ENCODE measurements at places on chromosomes 16 and 17. TPM values are rescaled to one million over a fixed set of nuclear protein-coding genes. Genes with fewer than 3 reads are reported as not detected.

DNA sequence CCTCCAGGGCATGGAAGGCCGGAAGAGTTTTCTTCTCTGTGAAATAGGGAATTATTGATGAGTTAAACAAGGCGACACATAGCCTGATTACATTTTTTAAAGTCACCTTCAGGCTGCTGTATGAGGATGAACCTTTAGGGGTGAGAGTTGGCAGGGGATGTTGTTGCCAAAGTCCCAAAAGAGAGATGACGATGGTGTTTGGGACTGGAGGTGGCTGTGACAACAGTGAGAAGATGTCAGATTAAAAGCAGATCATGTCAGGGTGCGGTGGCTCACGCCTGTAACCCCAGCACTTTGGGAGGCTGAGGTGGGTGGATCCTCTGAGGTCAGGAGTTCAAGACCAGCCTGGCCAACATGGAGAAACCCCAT is 16.8 kb upstream of the ASGR2 start:
- H3K4me3 ChIP-seq = no peak overlapping the region
- peaks cover 19% of the 10 kb centered on the region for H3K27me3 ChIP-seq

GRCh38 chr16:10668322-10669045 is 26.2 kb downstream of the TEKT5 start:
- H3K27ac ChIP-seq = no peak overlapping the region
- no peaks in the 10 kb centered on the region for H3K4me1 ChIP-seq
- peaks cover 8% of the 10 kb centered on the region for H3K27me3 ChIP-seq
- DNase-seq = no peak

- H3K4me1 ChIP-seq = no peaks in the 10 kb centered on the region
- no peaks in the 10 kb centered on the region for H3K27me3 ChIP-seq
- H3K27ac ChIP-seq = no peak overlapping the region
- H3K36me3 ChIP-seq = no peaks in the 10 kb centered on the region
- DNase-seq = no peak
- H3K4me3 ChIP-seq = no peak overlapping the region
These were observed 8.6 kb upstream of the ENPP7 start for GRCh38 chr17:79721993-79722671.

DNA sequence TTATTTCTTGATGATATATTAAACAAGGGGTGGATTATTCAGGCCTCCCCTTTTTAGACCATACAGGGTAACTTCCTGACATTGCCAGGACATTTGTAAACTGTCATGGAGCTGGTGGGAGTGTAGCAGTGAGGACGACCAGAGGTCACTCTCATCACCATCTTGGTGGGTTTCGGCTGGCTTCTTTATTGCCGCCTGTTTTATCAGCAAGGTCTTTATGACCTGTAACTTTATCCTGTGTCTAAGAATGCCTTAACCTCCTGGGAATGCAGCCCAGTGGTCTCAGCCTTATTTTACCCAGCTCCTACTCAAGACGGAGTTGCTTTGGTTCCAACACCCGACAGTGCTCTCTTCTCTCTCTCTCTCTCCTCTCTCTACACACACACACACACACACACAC is 221.9 kb downstream of the C16orf95 start:
- no peaks in the 10 kb centered on the region for H3K36me3 ChIP-seq
- H3K4me1 ChIP-seq = no peaks in the 10 kb centered on the region
- peaks cover 6% of the 10 kb centered on the region for H3K27me3 ChIP-seq
- no peak overlapping the region for H3K4me3 ChIP-seq
- H3K27ac ChIP-seq = no peak overlapping the region

- H3K4me1 ChIP-seq = peaks cover 75% of the 10 kb centered on the region
- H3K27me3 ChIP-seq = no peaks in the 10 kb centered on the region
- no peak overlapping the region for H3K4me3 ChIP-seq
- DNase-seq = no peak
- H3K27ac ChIP-seq = peak overlapping the region; percentile 31
- H3K36me3 ChIP-seq = peaks cover 8% of the 10 kb centered on the region
These were observed 3.9 kb upstream of the C17orf99 start for GRCh38 chr17:78142119-78142861.

- peaks cover 71% of the 10 kb centered on the region for H3K36me3 ChIP-seq
- DNase-seq = no peak
- no peaks in the 10 kb centered on the region for H3K27me3 ChIP-seq
- peak overlapping the region; percentile 1 for H3K27ac ChIP-seq
- peaks cover 6% of the 10 kb centered on the region for H3K4me1 ChIP-seq
These were observed 34.8 kb downstream of the IST1 start for GRCh38 chr16:71930013-71930563.

DNA sequence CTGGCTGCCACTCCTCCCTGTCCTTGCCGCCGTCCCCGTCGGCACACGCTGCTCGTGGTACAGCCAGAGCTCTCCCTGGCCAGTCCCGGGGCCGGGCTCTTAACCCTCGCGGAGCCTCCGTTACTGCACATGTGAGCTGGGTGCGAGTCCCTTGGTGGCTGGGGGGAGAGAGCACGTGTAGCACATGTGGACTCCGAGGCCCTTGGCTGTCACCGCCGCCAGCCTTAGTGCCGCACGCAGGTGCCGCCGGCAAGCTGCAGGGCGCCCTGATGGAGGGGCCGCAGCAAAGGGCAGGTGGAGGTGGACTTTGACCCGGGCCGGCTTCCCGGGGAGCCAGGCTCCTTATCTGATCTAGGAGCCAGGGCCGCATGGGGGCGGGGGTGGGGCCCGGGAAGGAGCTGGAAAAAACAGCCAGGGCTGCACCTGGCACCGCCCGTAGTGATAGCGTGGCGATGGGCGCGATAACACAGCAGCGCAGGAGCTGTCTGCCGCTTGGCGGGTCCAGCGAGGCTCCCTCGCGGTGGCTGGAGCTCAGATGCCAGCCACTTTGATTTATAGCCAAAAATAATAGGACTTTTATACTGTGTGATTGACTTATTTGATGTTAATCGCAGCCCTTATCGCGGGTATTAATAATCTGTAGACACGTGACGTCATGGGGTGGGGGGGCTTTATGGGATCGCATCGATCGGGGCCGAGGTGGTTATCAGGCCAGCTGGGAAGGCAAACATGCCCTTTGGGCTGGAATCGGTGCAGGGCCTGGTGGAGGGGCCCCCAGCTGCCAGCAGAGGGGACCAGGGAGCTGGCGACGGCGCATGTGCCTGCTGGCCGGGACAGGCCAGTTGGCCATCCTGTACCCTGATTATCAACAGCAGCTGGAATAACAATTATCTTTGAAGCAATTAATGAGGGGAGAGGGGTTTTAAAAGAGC is 35.1 kb downstream of the ZFPM1 start:
- H3K27ac ChIP-seq = no peak overlapping the region
- DNase-seq = no peak
- H3K4me1 ChIP-seq = no peaks in the 10 kb centered on the region
- H3K4me3 ChIP-seq = peak overlapping the region; percentile 34
- H3K27me3 ChIP-seq = no peaks in the 10 kb centered on the region

- H3K27me3 ChIP-seq = no peaks in the 10 kb centered on the region
- no peak overlapping the region for H3K27ac ChIP-seq
- no peaks in the 10 kb centered on the region for H3K4me1 ChIP-seq
- no peak overlapping the region for H3K4me3 ChIP-seq
These were observed 6.2 kb downstream of the HASPIN start for GRCh38 chr17:3729881-3730280.

- H3K36me3 ChIP-seq = no peaks in the 10 kb centered on the region
- H3K27me3 ChIP-seq = no peaks in the 10 kb centered on the region
- H3K27ac ChIP-seq = no peak overlapping the region
- no peak overlapping the region for H3K4me3 ChIP-seq
- peaks cover 4% of the 10 kb centered on the region for H3K4me1 ChIP-seq
- no peak for DNase-seq
These were observed 39.2 kb downstream of the CEP112 start for GRCh38 chr17:66152756-66153155.

- H3K4me1 ChIP-seq = no peaks in the 10 kb centered on the region
- H3K27ac ChIP-seq = peak overlapping the region; percentile 50
- H3K36me3 ChIP-seq = no peaks in the 10 kb centered on the region
- DNase-seq = no peak
- no peaks in the 10 kb centered on the region for H3K27me3 ChIP-seq
These were observed 4.9 kb upstream of the HIGD1B start for GRCh38 chr17:44842748-44843147.

- no peak for DNase-seq
- no peaks in the 10 kb centered on the region for H3K36me3 ChIP-seq
- peaks cover 28% of the 10 kb centered on the region for H3K4me1 ChIP-seq
- no peak overlapping the region for H3K4me3 ChIP-seq
These were observed 17.8 kb upstream of the PITPNM3 start for GRCh38 chr17:6573982-6574686.

GRCh38 chr17:56826611-56827414 is 6.9 kb downstream of the C17orf67 start:
- DNase-seq = no peak
- H3K4me3 ChIP-seq = no peak overlapping the region
- H3K36me3 ChIP-seq = peaks cover 8% of the 10 kb centered on the region
- no peak overlapping the region for H3K27ac ChIP-seq

- peaks cover 35% of the 10 kb centered on the region for H3K4me1 ChIP-seq
- H3K4me3 ChIP-seq = no peak overlapping the region
- peaks cover 5% of the 10 kb centered on the region for H3K36me3 ChIP-seq
- DNase-seq = no peak
These were observed 75.2 kb downstream of the FTO start for GRCh38 chr16:53779186-53779585.

- H3K4me1 ChIP-seq = peaks cover 33% of the 10 kb centered on the region
- no peak overlapping the region for H3K27ac ChIP-seq
- H3K27me3 ChIP-seq = no peaks in the 10 kb centered on the region
- no peak overlapping the region for H3K4me3 ChIP-seq
- DNase-seq = no peak
These were observed 2.3 kb upstream of the ITGA3 start for GRCh38 chr17:50053654-50053960.

GRCh38 chr16:5557966-5558365 is 460.4 kb upstream of the EEF2KMT start:
- H3K4me3 ChIP-seq = no peak overlapping the region
- no peak for DNase-seq
- no peaks in the 10 kb centered on the region for H3K4me1 ChIP-seq
- no peaks in the 10 kb centered on the region for H3K36me3 ChIP-seq

GRCh38 chr17:79396696-79397095 is 214.2 kb downstream of the RBFOX3 start:
- DNase-seq = no peak
- H3K27ac ChIP-seq = no peak overlapping the region
- H3K4me3 ChIP-seq = no peak overlapping the region
- peaks cover 12% of the 10 kb centered on the region for H3K4me1 ChIP-seq

DNA sequence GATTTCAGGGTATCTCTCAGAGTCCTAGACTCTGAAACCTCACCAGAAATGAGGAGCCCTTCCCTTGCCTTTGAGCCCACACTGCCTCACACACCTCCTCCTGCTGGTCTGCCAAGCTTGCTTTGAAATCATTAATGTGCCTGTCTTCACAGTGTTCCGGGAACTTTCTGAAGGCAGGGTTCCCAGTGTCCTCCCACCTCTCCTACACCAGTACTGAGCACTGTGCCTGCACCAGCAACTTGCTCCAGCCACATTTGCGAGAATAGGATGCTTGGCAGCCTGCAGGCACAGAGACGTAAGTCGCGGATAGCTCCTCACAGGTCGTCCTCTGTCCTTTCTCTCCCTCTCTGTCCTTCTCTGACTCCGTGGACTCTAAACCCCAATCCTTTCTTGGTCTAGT is 408.4 kb upstream of the EEF2KMT start:
- no peak overlapping the region for H3K4me3 ChIP-seq
- no peak for DNase-seq
- H3K4me1 ChIP-seq = peaks cover 3% of the 10 kb centered on the region
- H3K27me3 ChIP-seq = peaks cover 34% of the 10 kb centered on the region
- H3K36me3 ChIP-seq = no peaks in the 10 kb centered on the region

DNA sequence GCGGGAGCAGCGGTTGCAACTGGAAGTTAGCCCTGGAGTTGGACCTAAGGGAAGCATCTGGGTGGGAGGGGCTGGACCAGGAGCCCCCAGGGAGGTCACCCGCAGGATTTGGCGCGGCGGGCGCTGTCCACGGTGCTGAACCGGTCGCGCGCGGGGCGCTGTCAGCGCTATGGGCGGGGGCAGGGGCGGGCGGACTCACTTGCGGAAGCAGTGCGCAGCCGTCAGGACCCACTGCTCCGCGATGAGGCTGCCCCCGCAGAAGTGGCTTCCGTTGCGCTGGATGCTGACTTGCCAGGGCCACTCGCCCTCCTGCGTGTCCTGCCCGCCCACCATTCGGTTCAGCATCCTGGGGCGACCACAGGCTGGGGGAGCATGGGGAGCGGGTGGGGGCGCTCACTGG is 4.5 kb downstream of the PRSS27 start:
- H3K27ac ChIP-seq = no peak overlapping the region
- no peak overlapping the region for H3K4me3 ChIP-seq
- peak; percentile 78 for DNase-seq

- H3K36me3 ChIP-seq = peaks cover 13% of the 10 kb centered on the region
- peak; percentile 17 for DNase-seq
- H3K27me3 ChIP-seq = peaks cover 2% of the 10 kb centered on the region
- peaks cover 58% of the 10 kb centered on the region for H3K4me1 ChIP-seq
These were observed 732 bp downstream of the ULK2 start for GRCh38 chr17:19867079-19867328.

GRCh38 chr17:36730857-36731490 is 129.6 kb downstream of the MRM1 start:
- H3K36me3 ChIP-seq = no peaks in the 10 kb centered on the region
- H3K27ac ChIP-seq = peak overlapping the region; percentile 43
- H3K4me3 ChIP-seq = peak overlapping the region; percentile 48
- DNase-seq = no peak
- H3K27me3 ChIP-seq = peaks cover 10% of the 10 kb centered on the region

DNA sequence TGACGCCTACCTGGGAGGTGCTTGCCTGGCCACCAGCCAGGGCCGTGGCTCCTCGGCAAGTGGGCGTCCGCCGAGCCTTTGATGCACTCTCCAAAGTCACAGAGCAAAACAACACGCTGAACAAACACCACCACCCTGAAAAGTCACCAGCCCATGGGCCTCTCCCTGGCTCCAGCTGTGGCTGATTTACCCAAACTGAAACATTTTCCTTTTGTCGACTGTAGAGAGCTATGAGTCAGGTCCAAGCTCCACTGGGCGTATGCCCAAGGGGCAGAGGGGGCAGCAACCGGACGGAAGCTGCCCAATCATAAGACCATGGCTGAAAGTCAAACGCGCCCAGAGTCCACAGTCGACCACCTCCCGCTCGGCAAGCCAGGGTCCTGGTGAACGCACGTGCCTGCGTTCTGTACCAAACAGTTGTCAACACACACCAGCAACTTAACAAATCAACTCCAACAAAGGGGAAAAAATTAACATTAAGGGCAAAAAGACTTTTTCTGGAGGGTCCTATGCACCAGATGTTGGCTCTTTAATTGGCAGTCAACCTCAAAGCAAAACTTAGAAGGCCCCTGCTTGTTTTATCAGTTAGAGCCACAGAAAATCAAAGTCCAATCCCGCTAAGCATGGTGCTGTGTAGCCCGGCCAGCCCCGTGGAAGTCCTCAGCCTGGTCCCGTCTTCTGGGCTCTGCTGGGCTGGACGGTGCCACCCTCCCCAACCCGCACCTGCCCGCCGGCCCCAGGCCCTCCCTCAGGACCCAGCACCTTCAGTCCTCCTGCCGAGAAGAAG is 47.3 kb downstream of the TBC1D16 start:
- no peaks in the 10 kb centered on the region for H3K27me3 ChIP-seq
- H3K4me1 ChIP-seq = peaks cover 29% of the 10 kb centered on the region
- DNase-seq = peak; percentile 23
- H3K36me3 ChIP-seq = no peaks in the 10 kb centered on the region
- no peak overlapping the region for H3K27ac ChIP-seq

The TBC1D3C gene
- 5.8 TPM for total RNA-seq

The GRAP gene
- 65.6 TPM for total RNA-seq

The DNAH17 gene
- total RNA-seq = 0.81 TPM

The KRT27 gene
- not detected for total RNA-seq

The NSRP1 gene
- 36.5 TPM for total RNA-seq

The FBXL16 gene
- total RNA-seq = 29.3 TPM

The UQCRC2 gene
- 187 TPM for total RNA-seq

The CDC6 gene
- total RNA-seq = 1.5 TPM

The HSD11B2 gene
- not detected for total RNA-seq

The CDH3 gene
- total RNA-seq = 0.29 TPM

The PTGES3L gene
- total RNA-seq = 0.38 TPM

The HIC1 gene
- 1.5 TPM for total RNA-seq

The NECAB2 gene
- total RNA-seq = not detected
